ENCODE measurements at places on chromosomes 5 and 9. TPM values are rescaled to one million over a fixed set of nuclear protein-coding genes. Genes with fewer than 3 reads are reported as not detected.

AGPAT2 gene
- polyA plus RNA-seq, result 12.0 TPM

EXOC3 gene
- polyA plus RNA-seq, result 47.5 TPM

DNA sequence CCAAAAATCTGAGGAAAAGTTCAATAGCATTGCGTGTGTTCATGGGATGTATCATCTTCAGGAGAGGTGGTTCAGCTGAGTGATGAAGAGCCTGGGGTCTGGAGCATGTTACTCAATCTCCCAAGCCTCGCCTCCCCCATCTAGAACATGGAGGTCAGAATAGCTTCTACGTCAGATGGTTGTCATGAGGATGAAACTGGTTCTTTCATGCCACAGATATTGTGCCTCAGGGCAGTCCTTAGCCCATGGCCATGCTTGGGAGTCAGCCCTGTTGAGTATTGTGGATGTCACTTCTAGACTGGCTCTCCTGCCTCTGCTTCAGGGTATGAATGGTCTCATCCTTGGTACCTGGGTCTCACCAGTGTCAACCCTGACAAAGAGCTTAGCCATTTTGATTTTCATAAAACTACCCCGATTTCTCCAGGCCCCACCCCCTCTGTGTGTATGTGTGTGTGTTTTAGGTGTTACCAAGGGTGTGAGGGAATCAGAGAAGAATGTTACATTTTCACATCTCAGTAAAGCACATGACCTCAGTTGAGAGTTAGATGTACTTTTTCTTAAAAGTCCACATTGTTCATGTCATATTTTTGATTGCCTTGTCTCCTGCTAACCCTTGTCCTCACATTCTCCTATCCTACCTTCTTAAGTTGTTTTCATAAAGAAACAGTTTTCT lies 97.8 kb upstream of the CD180 start:
- DNase-seq, result no peak

DNA sequence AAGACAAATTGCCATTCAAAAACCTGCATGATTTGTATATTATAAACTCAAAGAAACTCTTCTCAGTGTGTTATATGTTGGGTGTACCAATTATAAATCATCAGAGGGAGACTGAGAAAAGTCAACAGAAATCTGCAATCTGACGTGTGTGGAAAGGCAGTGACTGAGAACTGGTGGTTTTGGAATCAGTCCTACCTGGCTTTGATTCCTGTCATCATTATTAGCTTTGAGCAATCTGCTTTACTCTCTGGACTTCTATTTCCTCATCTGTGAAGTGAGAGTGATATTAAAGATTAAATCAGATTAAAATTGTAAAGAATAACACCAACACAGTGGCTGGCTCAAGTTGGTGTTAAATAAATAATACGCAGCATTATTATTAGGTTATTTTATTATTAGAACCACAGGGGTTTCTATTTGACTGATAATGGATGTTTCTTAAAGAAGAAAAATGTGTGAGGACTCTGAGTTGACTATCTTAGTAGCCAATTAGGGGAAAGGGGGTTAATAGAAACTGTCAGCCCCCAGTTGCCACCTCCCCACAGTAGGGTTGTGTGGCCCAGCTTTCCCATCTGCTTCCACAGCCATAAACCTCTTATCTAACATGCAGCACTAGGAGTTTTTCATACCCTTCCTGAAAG lies 59.6 kb downstream of the SNCAIP start:
- no peak for DNase-seq

- DNase-seq, result no peak
These were observed 81.5 kb upstream of the ARAP3 start for GRCh38 chr5:141763541-141763940.

DNA sequence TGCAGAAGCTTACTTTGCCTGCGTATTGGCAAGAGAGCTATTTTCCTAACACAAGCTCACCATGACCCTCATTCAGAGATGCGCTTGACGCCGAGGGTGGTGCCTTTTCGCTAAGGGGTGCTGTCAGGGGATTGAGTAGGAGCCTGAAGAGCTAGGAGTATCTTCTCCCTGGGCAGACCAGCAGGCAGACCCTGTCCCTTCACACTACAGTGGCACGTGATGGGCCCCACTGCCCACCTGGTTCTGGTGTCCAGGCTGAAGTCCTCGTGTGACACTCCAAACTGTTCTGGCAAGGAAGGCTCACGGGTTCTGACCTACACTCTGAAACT lies 198.3 kb downstream of the AUH start:
- no peak for DNase-seq
